ENCODE measurements at places on chromosomes 1 and 21.

DNA sequence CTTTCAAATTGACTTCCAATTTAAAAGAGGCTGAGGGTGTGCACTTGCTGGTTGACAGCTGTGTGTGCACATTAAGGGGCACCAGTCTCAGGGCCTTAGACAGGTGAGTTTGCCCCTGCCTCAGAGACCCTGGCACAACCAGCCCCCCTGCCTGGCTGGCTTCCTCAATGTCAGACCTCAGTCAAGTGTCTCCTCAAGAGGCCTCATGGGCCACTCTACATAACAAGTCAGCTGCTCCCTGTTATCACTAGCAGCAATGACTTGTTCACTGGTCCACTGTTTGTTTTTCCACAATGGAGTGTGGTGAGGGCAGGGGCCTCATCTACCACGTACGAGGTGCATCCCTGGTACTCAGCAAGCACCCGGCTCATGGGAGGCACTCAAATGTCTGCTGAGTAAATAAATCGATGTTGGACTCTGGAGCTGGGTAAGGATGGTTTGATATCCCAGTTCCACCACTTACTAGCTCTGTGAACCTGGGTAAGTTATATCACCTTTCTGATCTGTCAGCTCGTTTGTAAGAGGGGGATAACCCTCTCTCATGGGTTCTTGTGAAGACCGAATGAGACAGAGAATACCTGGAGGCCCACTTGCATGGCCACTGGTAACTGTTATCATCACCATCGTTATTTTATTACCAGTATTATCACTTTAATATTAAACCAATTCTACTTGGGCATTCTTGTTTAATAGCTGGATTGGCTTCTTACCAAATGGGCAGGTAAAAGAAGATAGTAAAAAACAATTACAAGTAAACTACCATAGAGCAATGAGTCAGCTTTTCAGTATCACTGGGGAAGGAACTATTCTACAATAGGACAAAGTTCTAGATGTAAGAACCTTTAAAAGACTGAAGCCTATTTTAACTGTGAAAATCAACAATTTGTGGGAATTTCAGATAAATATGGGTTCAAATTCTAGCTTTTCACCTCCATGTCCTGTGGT is 64.6 kb downstream of the SLC66A1 start:
- DNase-seq: no peak

DNA sequence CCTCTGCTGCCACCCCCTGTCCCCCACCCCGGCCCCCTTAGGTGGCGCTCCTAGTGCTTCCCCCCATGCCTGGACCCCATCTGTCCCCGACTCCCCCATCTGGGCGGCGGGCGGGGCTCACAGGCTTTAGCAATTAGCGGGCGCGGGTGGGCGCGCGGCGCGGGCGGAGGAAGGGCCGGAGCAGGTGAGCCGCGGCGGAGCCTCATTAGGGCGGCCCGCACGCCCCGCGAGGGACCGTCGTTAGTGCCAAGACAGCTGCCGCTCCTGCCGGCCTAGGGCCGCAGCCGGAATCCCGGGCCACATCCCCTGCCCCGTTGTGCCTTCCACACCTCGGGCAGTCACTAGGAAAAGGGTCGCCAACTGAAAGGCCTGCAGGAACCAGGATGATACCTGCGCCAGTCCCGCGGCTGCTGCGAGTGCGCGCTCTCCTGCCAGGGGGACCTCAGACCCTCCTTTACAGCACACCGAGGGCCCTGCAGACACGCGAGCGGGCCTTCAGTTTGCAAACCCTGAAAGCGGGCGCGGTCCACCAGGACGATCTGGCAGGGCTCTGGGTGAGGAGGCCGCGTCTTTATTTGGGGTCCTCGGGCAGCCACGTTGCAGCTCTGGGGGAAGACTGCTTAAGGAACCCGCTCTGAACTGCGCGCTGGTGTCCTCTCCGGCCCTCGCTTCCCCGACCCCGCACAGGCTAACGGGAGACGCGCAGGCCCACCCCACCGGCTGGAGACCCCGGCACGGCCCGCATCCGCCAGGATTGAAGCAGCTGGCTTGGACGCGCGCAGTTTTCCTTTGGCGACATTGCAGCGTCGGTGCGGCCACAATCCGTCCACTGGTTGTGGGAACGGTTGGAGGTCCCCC is 7.6 kb downstream of the OLIG2 start:
- DNase-seq: no peak

GRCh38 chr1:20358761-20359263 is 68.1 kb downstream of the VWA5B1 start:
- no peak for DNase-seq

DNA sequence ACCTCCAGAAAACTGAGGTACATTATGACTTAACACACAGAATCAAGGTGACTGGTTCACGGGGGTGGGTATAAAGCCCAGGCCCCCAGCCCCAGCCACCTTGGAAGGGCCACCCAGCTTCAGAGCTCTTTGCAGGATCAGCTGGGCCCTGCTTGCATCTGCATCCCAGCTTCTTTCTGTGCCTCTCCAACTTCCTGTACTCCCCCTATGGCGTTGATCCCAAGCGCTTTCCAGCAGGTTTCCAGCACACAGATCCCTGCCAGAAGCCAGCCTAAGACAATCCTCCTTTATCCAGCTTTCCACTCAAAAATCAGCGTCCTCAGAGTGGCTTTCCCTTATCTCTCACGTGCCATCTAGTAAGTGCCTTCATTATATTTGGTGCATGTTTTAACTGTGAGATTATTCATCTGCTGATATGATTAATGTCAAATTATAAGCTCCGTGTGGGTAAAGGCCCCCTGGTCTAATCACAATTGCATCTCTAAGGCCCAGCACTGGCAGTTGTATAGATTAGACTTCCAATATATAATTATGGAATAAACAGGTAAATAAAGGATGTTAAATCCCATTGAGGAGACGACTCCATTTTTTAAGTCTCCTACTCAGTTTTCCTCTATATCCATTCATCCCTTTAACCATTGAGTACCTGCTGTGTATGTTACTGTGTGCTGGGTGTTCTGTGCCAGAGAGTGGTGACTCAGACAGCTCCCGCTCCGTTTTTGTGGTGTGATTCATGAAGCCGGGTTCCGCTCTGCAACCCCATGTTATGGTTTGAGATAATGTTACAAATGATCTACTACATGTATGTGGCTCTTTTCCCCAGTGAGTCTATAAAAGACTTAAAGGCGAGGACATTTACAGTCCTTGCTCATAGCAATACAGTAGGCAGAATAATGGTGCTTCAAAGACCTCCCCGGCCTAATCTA is 387.6 kb downstream of the PCP4 start:
- peak; percentile 35 for DNase-seq

- no peak for DNase-seq
These were observed 1202.9 kb downstream of the NCAM2 start for GRCh38 chr21:22201126-22201525.

DNA sequence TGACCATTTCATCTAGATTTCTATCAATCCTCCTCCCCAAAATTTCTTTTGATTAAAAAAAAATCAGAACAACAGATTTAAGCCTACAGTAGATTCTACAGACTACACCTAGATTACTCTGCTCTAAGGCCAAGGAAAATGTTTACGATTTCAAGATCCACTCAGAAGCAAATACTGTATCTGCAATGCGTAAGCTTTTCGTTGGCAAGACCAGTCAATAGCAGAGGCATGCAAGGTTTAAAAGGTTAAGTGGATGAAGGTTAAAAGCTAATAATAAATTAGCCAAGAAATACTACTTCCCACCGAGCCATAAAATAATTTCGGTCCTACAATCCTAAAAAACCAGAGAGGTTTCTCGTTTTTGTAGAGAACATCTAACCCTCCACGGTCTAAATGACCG is 1.3 kb downstream of the CLSTN1 start:
- DNase-seq: no peak

GRCh38 chr1:13586001-13586400 is 2.4 kb downstream of the PDPN start:
- DNase-seq: no peak

- peak; percentile 20 for DNase-seq
These were observed 973.1 kb upstream of the ADGRL2 start for GRCh38 chr1:80827666-80828065.

DNA sequence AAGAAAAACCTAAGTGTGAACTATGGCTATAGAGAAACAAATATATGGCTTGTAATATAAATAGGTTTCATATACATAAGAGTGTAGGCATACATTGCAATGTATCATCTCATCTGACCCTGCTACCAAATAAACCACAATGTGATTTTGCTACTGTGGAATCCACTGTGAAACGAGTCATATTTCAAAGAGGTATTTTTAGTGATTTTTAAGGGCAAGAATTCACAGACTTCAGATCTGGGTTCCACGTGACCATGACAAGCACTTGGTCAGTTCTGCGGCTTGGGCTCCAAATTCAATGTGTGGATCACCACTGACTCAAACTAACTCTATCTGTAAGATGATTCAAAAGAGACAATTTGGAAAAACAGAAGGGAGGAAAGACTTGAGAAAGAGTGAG is 147.0 kb upstream of the ERG start:
- no peak for DNase-seq

GRCh38 chr21:42218836-42219605 is at the start of gene ABCG1:
Gene ABCG1 (plus strand): TSS chr21:42219140. CDS start chr21:42219263, 123 bp downstream.
- DNase-seq: no peak

DNA sequence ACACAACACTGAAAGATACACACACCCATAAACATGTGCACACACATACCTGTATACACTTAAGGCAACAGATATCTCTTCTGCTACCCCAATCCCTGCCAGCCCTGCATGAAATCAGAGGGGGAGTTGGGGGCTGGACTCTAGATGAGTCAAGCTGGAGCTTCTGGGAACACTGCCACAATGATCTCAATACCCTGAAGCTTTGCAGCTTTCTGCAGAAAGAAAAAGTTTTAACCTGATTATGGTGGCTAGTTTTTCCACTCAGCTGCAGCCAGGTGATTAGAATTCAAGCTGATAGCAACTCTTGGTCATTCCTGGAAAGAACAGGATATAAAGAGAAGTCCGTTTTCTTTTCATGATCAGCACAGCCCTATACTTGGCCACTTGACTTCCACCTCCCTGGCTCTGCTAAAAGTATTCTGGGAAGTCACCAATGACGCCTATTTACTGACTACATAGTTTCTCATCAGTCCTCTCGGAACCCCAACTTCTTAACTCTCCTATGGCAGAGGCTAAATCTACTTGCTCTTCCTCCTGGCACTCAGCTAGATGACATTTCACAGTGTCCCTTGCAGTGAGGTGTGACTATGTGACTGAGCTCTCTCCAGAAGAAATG is 20.7 kb upstream of the DNASE2B start:
- no peak for DNase-seq

- DNase-seq: no peak
These were observed 58.4 kb downstream of the PLXNA2 start for GRCh38 chr1:208185801-208186231.

DNA sequence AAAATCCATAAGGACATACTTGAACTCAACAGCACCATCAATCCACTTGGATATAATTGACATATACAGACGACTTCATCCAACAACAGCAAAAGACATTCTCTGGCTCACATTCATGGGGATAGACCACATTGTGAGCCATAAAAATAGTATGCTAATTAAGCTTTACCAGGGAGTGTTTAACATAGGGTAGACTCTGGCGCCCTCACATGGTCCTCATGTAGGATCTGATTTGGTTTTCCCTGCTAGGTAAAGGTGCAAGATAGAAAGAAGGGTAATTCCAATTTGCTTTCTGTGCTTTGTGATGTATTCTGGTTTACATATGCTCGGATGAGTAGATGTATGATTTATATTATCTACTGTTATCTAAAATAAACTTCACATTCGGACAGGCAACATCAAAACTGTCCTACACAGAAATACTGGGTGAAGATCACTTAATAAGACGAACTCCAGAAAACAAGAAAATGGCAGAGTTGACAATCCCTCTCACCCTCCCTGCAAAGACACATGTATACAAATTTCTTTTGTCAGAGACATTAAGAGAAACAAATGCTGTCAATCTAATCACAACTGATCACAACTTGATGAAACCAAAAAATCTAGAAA is 27.7 kb downstream of the CR1L start:
- no peak for DNase-seq

Measured in urinary bladder (tissue), 4 donors.